ENCODE measurements at places on chromosomes 6 and 20. TPM values are rescaled to one million over a fixed set of nuclear protein-coding genes. Genes with fewer than 3 reads are reported as not detected.

GRCh38 chr6:22029171-22029570 is 267.7 kb downstream of the PRL start:
- DNase-seq = no peak

Gene HMGCLL1
- polyA plus RNA-seq = 1.4 TPM

GRCh38 chr20:1724901-1725300 is 67.3 kb upstream of the SIRPG start:
- no peak for DNase-seq

DNA sequence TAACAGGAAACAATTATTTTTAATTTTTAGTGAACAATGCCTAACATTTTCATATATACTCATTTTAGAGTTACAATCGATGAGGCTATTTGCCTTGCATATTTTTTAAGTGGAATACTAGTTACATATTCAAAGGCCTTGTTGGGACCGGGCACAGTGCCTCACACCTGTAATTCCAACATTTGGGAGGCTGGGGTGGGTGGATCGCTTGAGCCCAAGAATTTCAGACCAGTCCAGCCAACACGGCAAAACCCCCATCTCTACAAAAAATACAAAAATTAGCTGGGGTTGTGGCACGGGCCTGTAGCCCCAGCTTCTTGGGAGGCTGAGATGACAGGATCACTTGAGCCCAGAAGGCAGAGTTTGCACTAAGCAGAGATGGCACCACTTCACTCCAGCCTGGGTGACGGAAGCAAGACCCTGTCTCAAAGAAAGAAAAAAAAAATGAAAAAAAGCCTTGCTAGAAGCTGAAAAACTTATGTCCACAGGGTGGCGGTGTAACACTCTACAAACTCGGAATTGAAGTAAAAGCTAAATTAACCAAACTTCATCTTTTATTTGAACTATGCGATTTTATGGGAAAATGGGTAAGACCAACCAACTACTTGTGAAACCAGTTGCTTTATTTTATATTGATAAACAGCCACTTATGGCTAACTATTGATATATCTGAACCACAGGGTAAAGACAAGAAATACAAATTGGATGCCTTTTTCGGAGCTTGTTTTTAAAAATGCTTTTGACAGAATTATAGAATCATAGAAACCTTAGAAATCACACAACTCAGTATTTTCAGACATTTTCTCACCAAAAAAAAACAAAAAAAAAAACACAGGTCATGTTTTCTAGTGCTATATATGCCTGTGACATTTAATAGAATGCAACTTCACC is 24.1 kb upstream of the ROS1 start:
- peak; percentile 90 for DNase-seq

GRCh38 chr6:127608554-127609270 is 31.7 kb downstream of the C6orf58 start:
- no peak for DNase-seq

Gene EPPIN
- polyA plus RNA-seq = not detected

Measured in stomach (tissue), 19 donors.